Nucleus accumbens (tissue), 56 donors: ENCODE measurements at places on chromosomes 2 and 18.
A peak's percentile ranks its signal among the peaks of the same experiment; 100 is the strongest.

- DNase-seq, result no peak
These were observed 79.0 kb downstream of the EDAR start for GRCh38 chr2:108910011-108910431.

DNA sequence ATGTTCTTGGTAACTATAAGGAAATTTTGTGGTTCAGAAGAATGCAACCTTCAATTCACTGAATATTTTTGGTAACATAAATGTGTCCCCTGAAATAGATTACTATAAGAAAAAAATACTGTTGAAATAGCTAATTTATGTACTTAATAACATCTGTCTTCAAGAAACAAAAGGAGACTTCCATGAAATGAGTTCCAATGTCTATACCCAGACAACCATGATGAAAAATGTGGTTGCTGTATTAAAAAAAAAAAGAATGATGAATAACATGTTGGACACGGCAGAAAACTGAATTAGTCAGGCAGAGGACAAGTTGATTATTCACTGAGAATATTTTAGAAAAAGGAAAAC is 98.5 kb downstream of the TACR1 start:
- no peak for DNase-seq

DNA sequence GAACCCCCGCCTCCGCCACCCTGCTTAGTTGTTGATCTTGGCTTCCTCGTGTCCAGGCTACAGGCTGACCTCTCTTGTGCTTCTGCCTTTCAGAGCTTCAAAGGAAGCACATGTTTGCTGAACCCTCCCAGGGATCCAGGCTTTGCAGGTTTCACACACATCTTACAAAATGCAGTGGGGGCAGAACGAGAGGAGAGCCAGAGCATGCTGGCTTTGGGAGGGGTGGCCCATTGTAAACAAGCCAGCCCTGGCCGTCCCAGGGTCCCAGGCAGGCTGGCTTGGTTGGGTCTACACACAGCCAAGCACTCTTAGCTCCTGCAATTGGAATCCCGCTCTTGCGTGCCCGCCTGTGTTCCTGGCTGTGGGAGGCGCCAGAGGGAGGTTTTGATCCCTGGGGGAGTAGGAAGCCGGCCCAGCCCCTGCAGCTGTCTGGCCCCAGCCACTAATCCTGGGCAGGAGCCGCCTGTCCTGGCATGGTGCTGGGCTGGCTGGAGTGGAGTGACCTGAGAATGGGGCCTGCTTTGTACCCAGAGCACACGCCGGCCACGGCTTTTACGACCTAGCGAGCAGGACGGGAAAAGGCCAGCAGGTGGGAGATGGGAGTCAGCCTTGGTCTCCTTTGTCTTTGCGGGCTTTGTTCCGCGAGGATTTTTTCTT is 53.9 kb downstream of the SH3BP4 start:
- DNase-seq, result no peak

GRCh38 chr2:41129988-41130387 is 678.1 kb upstream of the SLC8A1 start:
- DNase-seq, result no peak

- no peak for DNase-seq
These were observed 66.3 kb upstream of the GALNT5 start for GRCh38 chr2:157191186-157191585.

- no peak for DNase-seq
These were observed 1321.6 kb upstream of the ACVR2A start for GRCh38 chr2:146523196-146523595.

GRCh38 chr18:55405893-55406406 is 182.0 kb downstream of the TCF4 start:
- DNase-seq, result no peak

DNA sequence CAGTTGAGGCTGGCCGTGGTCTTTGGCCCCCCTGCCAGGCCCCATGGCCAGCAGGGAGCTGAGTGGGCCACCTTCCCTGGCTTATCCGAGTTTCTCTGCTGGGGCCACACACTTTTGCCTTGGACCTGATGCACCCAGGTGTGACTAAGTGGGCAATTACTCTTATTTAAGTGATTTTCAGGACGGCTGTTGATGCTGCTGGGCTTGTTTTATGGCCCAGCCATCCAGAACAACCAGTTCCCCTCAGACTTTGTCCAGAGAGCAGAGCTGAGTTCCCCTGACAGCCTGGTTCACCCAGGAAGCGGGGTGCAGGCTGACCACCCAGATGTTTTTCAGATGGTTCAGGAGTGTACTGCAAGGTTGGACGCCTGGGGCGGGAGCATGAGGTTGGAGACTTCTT is 68.8 kb downstream of the GLI2 start:
- DNase-seq, result no peak

GRCh38 chr2:239831861-239832489 is 193.2 kb downstream of the NDUFA10 start:
- DNase-seq, result no peak

- no peak for DNase-seq
These were observed 107.3 kb downstream of the MYO1B start for GRCh38 chr2:191352536-191352935.

DNA sequence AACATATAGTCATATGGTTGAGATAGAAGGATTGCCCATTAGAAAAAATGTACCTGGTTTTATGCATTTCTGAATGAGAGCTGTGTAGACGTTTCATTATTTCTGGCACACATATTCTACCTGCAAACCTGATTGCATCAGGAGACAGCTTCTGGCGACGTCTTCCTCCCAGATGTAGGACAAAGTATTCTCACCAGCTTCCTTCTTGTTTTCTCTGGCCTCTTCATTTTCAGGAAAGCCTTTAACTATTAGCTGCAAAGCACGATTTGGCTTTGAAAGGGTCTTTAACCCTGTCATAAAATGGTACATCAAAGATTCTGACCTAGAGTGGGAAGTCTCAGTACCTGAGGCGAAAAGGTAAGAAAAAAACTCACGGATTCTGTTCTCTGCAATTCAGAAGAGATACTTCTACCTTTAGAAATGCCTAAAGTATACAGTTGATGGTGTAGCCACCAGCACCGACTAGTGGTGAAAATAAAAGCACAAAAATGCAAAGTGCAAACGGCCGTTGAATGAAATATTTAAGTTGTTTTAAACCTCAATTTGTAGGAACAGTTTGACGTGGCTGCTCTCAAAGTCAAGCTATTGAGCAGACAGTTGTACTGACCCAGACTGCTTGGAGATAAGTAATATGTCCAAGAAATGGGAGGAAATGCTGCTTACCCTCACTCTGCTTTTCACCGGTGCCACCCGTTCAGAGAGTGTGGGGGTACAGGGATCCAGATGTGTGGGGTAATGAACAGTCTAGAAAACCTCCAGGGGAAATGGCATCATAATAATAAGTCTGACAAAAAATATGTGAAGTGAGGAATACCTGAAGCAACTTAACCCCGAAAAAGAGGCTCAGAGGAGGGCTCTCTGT is 20.2 kb downstream of the IL18RAP start:
- DNase-seq, result no peak

DNA sequence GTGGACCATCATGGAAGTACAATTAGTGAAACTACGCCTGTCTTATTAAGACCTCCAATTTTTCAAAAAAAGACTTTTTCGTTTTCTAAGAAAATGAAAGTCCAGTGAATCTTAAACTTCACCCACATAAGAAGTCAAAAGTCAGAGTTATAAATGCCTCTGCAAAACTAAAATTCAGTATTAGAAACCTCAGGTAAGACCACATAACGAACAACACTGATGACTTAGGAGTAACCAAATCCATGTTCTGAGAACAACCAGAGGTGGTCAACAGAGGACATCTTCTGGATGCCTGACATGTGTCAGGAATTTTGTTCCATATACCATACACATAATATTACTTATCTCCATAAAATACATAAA is 62.4 kb downstream of the RPL31 start:
- no peak for DNase-seq

DNA sequence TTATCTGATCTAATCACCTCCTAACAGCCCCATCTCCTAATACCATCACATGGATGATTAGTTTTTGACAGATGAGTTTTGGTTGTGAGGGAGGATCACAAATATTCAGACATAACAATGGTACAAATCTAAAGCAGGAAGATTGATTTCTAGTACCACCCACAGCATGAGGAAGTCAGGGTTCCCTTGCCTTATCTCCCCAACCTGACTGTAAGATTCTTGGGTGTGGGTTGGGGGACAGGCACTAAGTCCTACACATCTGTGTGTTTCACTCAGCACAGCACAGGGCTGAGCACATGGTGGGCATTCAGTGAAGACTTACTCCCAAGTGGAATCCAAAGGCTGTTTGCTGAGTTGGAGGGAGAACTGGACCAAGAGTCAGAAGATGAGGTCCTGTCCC is 93.8 kb upstream of the CXCR4 start:
- DNase-seq, result no peak

GRCh38 chr2:106062627-106063026 is 131.5 kb downstream of the UXS1 start:
- DNase-seq, result no peak

DNA sequence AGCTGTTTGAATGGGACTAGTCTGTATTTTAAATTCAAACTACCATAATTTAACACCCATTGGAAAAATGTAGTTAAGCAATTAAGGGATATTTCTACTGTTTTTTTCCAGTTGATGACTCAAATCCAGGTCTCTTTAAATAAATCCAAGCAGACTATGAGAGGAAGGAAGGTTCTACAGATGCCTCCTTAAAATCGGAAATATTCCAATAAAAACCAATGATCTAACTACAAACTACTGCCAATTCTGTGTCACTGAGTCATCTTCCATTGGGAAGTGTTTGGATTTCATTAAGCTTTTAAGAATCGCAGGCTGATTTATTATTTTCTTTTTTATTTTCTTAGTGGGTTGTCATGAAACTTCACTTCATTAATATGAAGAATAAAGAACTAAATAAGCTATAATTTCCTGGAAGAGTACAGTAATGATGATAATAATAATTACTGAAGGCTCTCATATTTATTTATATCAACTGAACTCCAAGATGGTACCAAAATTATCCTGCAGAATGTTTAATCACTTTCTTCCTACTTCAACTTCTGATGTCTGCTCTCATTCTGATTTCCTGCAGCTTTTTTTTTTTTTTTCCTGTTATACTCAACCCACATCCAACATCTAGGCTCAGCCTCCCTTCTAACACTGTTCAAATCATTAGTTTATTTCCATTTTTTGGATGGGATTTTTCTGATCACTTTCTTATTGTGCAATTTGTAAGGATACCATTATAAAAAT is 166.3 kb upstream of the FN1 start:
- DNase-seq, result no peak

- no peak for DNase-seq
These were observed 81.0 kb downstream of the ALPK2 start for GRCh38 chr18:58547864-58548263.

DNA sequence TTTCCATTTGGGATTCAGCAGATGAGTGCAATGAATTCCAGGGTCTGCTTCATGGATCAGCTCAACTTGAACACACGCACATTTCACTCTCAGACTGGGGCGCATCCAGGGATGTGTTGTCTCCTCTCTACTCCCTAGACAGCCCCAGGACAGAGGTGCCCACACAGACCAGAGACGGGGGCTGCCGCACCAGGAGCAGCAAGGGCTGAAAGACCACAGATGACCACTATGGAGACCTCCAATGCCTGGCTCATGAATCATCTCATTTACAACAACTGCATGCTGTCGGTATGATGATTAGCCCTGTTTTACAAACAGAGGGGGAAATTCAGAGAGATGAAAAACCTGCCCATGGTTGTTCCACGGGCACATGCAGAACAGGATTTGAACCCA is 63.1 kb downstream of the CYP26B1 start:
- DNase-seq, result no peak

GRCh38 chr18:49841236-49842217 is 28.2 kb upstream of the ACAA2 start:
- no peak for DNase-seq

GRCh38 chr2:120441744-120442471 is 96.0 kb downstream of the INHBB start:
- peak; percentile 56 for DNase-seq

GRCh38 chr18:57533868-57534510 is 52.5 kb downstream of the FECH start:
- no peak for DNase-seq

- DNase-seq, result no peak
These were observed 79.6 kb downstream of the SKA1 start for GRCh38 chr18:50454387-50454988.
